Inflammatory macrophage treated with lipopolysaccharide for 1 hour (primary cell): ENCODE measurements at places on chromosomes 3 and 15.

DNA sequence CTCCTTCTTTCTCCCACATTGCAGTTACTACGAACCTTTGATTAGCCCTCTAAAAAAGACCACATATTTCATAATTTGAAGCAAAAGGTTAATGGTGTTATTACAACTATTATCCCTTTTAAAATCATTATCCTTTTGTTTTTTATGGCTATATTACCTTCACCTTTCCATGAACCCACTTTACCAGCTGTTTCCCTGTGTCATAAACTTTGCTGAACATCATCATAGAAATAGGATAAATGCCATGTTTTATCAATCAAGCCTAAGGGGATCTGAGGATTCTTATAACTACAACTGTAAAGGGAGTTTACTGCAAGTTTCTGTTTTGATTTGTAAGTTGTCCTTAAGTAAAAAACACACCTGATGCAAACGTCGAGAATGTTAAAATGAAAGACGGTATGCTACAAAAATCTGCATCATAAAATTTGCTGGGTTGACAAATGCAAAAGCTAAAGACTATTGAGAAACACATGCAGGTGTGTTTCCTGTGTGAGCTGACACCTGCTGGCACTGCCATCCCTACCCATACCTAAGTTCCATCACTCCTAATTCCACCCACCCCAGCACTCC lies 39.1 kb upstream of the ARRDC4 start:
- DNase-seq: no peak

DNA sequence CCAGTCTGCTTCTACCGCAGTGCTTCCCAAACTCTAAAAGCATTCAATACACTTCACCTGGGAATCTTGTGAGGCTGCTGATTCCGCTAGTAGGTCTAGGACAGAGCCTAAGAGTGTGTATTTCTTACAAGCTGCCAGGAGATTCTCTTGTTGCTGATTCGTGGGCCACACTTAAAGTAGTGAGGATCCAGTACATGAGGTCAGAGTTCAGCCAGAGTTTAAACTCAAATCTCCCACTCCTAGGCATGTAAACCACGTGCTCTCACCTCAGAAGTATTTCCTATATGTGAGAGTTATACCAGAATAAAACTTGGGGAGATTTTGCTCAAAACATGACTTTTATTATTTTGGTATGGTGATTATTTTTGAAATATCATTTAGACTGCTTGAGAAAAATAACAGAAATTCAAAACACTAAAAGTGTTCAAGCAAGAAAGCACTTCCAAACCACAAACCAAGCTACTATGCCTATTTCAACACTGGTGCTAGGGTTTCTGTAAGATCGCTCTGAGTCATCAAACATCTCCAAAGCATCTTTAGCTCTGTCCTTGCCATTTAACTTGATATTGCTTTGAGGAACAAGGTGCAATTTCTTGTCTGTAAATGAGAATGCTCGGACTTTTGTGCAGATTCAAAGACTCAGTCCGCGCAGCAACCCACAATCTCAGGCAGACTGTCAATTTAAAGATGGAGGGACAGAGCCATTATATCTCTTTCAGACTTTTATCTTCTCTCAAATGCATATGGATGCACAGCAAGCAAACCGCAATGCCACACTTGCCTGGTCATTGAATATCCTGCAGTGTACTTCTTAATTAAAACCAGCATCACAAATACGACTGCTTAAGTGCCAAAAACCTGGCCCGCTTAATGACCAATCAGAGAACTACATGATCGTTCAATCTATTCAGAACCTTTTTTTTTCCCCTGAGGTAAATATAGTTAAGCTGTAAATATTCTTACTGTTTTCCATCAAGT lies 59.8 kb downstream of the AGTR1 start:
- peak; percentile 85 for DNase-seq

DNA sequence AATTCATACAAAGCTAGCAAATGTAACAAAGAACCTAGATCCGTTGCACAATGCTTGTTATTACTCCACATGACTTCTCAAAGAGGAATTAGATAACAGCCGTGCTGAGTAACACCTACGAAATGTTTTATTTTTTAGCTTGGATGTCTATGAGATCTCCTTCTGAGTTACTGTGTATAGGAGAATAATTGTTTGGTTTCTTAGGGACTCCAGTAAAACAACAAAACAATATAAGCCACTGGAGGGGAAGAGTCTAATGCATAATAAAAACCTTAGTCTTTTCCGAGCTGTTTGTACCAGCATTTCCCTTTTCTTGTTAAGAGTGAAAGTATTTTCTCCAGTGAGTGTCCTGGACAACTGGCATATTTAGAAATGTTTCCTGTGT lies 15.6 kb downstream of the SNAP23 start:
- peak; percentile 64 for DNase-seq

DNA sequence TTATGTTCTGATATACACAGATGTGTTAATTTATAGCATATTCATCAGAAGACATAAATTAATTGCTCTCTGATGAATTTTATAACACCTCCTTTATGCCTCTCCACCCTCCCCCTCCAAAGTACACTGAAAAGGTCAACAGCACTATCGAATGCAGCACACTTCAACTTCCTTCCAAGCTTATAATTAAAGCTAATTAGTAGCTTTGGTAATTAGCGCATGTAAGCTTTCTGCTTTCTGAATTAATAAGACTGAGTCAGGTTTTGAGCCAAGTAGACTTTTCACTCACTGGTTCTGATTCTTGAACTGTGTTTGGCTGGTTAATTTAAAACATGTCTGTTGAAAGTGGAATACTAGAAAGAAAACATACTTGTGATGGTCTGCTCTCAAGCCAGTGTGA lies 760.8 kb upstream of the CFAP20DC start:
- DNase-seq: no peak
